ENCODE measurements at places on chromosomes 5 and 9.
A peak's percentile ranks its signal among the peaks of the same experiment; 100 is the strongest.

DNA sequence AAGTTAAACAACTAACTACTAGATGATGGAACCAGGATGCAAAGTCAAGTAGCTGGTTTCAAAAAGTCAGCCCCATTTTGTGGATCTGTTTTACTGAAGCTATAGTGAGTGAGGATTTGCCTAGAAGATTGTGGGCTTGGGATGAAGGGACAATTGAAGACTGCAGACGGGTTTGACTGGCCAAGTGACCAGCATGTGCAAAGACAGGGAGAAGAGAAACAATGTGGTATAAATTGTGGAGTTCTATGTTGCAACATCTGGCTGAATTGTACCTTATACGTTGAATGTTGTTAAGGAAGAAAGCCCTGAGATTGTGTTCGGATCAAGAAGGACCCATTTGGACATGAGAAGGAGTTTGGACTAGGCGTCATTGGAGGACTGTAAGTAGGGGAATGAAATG lies 101.8 kb downstream of the MAT2B start:
- no peak for DNase-seq

DNA sequence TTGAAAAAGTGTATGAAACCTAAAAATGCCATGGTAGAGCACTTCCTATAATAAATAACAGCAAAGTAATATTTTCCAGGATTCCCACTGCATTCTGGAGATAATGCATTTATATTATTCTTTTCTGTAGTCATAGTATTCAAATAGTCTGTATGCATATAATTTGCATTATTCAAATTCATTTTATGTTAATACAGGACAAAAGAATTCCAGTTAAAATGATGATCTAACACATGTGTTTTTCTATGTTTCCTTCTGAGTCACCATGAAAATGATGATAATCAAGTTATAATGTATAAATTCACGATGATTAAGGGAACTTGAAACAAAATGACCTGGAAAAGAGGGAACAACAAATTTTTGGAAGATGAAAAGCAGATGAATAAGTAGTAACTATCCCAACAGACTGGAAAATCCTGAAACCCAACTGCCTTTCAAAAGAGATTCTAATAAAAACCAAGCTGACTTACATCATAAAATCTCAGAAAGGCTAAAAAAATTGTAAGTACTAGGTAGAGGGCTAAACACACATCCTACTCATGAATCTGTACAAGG lies 358.6 kb upstream of the PAPPA start:
- DNase-seq = no peak

GRCh38 chr5:1331861-1332405 lies 13.0 kb downstream of the CLPTM1L start:
- no peak for DNase-seq

GRCh38 chr5:121424976-121425375 lies 426.7 kb upstream of the FTMT start:
- DNase-seq = no peak

DNA sequence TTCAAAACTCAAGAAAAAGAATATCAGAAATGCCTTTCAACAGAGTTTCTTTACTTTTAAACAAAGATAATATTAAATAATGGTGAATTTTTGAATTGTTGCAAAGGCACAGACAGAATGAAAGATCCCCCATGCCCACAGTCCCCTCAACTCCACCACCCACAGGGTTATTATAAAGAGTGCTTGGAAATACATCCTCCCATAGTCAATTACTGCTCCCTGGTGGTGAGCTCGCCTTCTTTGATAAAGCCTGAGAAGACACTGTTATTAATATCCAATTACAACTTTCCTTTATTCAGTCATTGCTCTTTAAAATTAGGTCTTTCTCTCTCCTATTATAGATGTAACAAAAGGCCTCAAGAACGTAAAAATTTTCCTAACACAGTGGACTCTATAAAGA lies 490.2 kb upstream of the RORB start:
- DNase-seq = no peak

DNA sequence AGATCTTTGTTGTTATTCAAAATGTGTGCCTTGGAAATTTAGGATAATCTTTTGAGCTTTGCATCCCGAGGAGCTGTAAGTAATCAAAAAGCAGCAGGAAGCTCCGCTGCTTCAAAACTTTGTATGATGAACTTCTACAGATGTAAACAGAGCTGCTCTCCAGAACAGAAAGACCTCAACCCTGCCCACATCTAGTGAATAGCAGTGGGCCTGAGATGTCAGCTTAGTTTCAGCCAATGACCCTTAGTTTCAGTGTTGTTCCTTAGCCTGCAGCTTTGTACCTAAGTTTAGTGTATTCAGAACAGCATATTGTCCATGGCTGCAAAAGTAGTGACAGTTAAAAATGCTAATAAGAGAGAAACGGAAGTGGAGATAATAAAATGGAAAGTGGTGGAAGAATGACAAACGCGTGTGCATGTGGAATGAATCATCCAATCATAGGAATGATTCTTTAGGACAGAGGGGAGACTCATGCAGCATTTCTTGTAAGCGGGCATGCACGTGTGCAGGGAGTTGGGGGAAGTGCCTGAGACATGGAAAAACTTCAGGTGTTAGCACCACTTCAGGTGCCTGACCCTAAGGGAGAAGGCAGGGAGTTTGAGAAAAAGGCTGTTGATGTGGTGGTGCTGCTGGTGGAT lies 24.9 kb downstream of the SNX24 start:
- no peak for DNase-seq

GRCh38 chr9:27184556-27185351 lies 75.7 kb downstream of the TEK start:
- no peak for DNase-seq

GRCh38 chr5:170070556-170071412 lies 34.9 kb upstream of the FOXI1 start:
- DNase-seq = peak; percentile 79

DNA sequence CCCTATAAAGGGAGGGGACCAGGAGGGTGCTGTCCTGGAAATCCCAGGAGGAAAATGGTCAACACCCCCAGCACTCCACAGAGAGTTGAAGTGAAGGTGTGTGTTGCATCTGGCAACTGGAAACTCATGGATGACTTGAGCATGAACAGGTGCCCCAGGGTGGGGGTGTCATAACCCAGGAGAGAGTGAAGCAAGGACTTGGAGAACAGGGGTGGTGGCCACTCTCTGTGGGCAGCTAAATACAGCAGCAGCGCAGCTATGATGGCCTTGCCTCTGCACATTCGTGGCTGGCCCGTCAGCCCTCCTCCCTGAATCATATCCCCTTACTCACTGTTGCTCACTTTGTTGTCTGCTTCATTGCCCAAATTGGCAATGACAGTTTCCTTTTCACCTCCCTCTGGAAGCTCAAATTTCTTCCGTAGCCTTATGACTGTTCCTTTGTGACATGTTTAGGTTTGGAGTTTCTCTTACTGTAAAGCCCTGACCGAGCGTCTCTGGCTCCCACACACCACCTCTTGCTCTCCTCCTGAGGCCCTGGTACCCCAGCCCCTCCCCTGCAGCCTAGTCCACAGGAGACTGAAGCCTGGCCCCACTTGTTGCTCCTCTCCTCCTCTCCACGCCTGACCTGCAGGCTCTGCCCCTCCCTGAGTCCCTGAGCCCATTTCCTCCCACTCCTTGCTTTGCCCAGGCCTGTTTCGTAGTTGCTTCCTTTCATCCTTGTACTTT lies 185.8 kb downstream of the CD180 start:
- no peak for DNase-seq

- peak; percentile 45 for DNase-seq
Observed at GRCh38 chr5:94524841-94525697, 93.3 kb downstream of the KIAA0825 start.

- DNase-seq = no peak
Observed at GRCh38 chr5:5573798-5574380, 151.4 kb downstream of the ICE1 start.

- DNase-seq = no peak
Observed at GRCh38 chr9:123426406-123426805, 70.4 kb downstream of the CRB2 start.

GRCh38 chr9:86614871-86615849 lies 260.9 kb upstream of the TUT7 start:
- DNase-seq = peak; percentile 9

GRCh38 chr5:62783374-62784057 lies 204.9 kb downstream of the LRRC70 start:
- no peak for DNase-seq

DNA sequence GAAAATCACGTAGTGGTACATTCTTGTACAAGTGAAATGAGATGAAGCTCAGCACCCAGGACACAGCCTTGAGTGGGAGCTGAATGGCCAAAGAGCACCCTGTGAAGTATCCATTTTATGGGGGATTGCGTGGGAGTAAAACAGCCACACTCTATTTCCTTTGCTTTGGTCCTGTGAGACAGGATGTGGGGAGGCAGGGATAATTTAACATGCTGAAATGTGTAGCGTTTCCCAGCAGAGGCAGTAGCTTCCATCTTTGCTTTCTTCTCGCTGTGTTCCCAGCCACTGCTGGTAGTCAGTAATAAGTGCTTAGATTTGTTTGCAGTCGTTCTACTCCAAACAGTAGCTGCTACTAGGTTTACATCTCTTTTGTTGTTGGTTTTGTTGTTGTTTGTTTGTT lies 4.4 kb downstream of the IL31RA start:
- no peak for DNase-seq

Data from K562 (cell line).